Endothelial cell of umbilical vein (primary cell): ENCODE measurements at places on chromosomes 2 and 18. TPM values are rescaled to one million over a fixed set of nuclear protein-coding genes. Genes with fewer than 3 reads are reported as not detected.

MAP3K19 gene
- total RNA-seq = not detected in 2 replicates

EML6 gene
- 1.3 and 2.1 TPM in 2 replicates for total RNA-seq

KCNK3 gene
- total RNA-seq = not detected in 2 replicates

C2orf66 gene
- 0.27 and 0.39 TPM in 2 replicates for total RNA-seq

CD8A gene
- total RNA-seq = not detected in 2 replicates

NDUFAF7 gene
- total RNA-seq = 17.7 and 23.4 TPM in 2 replicates

SMAD7 gene
- 3.6 and 4.6 TPM in 2 replicates for total RNA-seq

FAM124B gene
- 81.4 and 82.0 TPM in 2 replicates for total RNA-seq

ALK gene
- not detected in 2 replicates for total RNA-seq

RAPGEF4 gene
- 8.8 and 9.2 TPM in 2 replicates for total RNA-seq

TAF1B gene
- 20.1 and 29.4 TPM in 2 replicates for total RNA-seq

FLACC1 gene
- 1.4 TPM in 2 replicates for total RNA-seq

DHRS9 gene
- 0.32 TPM in 1 of 2 replicates, not detected in the other for total RNA-seq

MEP1B gene
- not detected in 2 replicates for total RNA-seq

GPR35 gene
- total RNA-seq = 0.25 and 0.33 TPM in 2 replicates

GALM gene
- total RNA-seq = 5.4 and 6.1 TPM in 2 replicates

NAT8 gene
- total RNA-seq = not detected in 2 replicates
